Spinal cord (tissue), 10 donors: ENCODE measurements at places on chromosomes 7 and 10. TPM values are rescaled to one million over a fixed set of nuclear protein-coding genes. Genes with fewer than 3 reads are reported as not detected.

Gene TRIM74
- polyA plus RNA-seq, result 1.0 TPM

DNA sequence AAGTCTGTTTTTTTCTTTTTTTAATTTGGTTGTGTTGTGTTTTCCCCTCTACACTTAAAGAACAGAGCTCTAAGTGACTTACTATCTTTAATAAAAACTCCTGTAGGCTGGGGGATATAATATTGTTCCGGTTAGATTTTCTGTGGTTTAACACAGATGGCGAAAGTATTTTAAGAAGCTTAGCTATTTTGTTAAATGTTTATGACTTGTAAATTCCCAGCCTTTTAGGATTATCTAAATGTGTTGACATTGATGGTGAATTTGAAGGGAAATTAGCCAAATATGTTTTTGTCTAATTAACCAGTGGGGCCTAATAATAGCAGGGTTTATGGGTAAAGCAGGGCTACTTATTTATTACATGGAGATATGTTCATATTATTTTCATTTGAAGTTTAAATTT is 538.5 kb downstream of the INHBA start:
- no peak for DNase-seq

DNA sequence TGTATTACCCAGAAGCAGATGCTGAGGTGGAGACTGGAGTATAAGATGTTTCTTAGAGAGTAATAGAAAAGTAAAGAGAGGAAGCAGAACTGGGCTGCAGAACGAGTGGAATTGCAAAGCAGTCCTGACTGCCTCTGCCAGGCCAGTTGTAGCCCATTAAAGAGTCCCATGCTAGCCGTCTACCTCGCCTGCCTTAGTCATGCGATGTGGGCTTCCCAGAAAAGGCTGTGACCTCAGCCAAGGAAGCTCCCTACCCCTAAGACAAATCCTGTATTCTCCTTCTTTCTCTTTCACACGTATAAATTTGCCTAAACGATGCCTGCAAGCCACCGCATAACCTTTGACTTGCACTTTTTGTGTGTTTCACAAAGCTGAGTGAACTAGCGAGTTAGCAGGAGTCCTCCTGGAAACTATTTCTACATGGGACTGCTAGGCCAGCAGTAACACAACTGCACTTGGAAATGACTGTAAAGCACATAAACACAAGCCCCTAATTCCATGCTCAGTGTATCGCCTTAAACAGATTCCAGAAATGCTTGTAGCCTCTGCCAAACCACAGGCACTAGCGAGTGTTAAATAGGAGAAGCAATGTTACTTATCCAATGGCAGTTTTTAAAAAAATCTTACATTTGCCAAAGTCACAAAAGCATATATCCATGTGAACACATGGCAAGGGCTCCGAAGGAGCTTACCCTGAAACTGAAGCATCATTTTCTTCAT is 47.4 kb upstream of the GNAI1 start:
- DNase-seq, result peak; percentile 62

DNA sequence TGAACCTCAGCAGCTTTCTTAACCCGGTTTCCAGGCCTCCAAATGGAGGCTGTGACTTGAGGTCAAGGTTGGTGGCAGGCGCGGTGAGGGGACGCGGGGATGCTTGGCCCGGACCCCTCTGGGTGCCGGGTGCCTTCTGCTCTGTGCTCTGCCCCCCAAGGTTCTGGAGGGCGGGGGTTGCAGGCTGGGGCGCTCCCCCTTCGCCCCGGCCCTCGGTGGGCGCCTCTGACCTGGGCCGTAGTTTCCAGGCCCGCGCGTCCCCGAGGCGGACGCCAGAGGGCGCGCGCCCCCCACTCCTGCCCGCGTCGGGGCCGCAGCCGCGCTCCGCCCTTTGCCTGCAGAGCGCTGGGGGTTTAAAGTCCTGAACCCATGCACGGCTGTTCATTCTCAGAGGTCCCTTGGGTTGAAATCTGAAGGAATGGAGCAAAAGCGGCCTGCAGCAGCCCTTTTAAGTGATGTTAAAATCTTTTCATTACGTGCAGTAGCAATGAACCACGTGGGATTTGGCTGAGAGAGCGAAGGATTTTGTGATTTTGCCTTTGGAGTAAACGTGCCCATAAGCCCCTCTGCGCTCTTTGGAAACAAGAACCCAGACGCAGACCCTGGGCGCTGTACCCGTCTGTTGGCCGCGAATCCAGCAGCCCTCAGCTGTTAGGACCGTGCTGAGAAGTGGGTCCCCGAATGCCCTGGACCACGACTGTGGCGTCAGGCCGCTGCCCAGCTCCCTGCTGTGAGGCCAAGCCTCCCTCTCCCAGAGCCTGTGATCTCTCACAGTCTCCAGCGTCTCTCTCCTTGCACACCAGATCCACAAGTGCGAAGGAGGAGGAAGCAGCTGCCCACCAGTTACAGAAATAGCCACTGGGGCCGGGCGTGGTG is 135.0 kb downstream of the ACTR3B start:
- DNase-seq, result no peak

Gene CCSER2
- 73.8 TPM for polyA plus RNA-seq

DNA sequence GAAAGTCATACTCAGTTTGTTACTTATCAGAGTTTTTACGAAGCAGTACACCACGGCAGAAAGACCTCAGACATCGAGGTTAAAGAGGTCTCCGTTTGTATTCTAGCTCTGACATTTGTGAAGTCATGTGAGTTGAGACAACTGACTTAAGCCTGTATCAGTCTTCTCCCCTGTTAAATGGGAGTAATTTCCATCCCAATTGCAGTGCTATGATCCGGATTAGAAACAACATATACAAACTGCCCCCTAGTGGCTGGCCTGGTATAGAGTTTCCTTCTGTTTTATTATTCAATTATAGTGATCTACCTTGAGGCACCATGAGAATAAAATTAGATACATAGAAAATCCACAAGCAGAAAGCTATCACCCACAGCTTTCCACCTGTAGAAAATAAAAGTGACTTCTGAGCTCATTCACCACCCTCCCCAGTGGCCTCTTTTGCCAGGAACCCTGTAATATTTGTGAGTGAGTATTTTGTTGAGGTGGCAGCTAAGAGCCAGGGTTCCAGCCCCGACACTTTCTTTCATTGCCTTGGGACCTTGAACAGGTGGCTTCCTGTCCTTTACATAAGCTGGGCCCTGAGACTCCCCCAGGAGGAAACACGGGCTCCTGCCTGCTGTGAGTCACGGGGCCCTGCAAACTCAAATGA is 607.2 kb upstream of the MGMT start:
- DNase-seq, result no peak

DNA sequence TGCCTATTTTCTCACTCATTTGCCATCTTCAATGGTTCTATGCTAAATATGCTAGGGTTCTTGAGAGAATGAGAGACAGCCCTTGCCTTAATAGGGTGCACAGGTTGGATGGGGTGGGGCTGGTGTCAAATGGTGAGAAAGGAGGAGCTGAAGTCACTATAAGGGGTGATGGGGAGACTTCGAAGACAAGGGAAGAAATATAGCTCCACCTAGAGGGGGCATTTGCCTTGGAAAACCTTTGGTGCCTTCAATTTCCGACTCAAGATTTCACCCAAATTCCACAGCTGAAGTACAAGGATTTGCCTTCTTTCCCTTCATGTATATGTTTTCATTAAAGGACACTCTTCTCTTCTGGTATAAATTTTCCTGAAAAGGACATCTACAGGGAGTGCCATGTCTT is 5.6 kb downstream of the PTN start:
- no peak for DNase-seq

GRCh38 chr7:84529480-84530205 is 335.1 kb upstream of the SEMA3A start:
- no peak for DNase-seq

DNA sequence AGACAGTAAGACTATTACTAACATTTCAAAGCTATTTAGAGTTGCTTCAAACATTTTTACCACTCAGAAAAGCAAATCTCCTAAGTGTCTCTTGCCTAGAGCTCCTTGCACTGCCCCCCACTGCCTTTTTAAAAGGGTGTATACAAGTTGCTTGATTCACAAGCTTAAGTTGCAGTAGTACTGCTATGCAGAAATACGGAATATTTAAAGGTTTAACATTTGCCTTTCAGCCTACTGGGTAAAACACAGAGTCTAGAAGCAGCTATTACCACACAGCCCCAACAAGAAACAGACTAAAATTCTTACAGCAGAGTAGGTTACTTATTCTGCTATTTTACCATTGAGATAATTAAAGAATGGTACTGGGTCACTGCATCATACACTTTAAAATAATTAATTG is 128.5 kb downstream of the CNOT4 start:
- DNase-seq, result no peak

- no peak for DNase-seq
These were observed 35.0 kb downstream of the ANTXRL start for GRCh38 chr10:46321770-46322169.

Gene ATRNL1
- 11.7 TPM for polyA plus RNA-seq
